Effector memory CD8-positive, alpha-beta T cell (primary cell): ENCODE measurements at places on chromosomes 4 and X.

- no peaks in the 10 kb centered on the region for H3K27me3 ChIP-seq
- DNase-seq, result no peak
- peaks cover 4% of the 10 kb centered on the region for H3K36me3 ChIP-seq
- no peaks in the 10 kb centered on the region for H3K4me1 ChIP-seq
Observed at GRCh38 chrX:122739770-122740169, 444.3 kb upstream of the GRIA3 start.

DNA sequence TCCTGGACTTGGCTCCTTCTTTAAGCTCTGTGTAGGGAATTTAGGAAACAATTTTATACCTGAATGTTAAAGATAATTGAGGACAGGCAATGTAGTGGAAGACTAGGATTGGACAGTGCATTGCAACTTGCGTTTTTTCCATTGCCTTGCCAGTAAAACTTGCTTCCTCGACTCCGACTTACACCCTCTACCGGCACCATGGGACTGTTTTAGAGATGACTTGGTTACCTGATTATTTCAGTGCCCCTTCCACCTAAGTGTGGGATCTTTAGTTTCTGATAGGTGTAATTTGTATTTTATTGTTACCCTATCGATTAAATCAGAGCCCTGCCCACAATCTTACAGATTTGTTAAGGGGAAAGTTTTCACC lies 1.2 kb downstream of the PRPS1 start:
- H3K27me3 ChIP-seq, result no peaks in the 10 kb centered on the region
- peaks cover 9% of the 10 kb centered on the region for H3K36me3 ChIP-seq
- H3K4me1 ChIP-seq, result peaks cover 4% of the 10 kb centered on the region
- DNase-seq, result no peak

DNA sequence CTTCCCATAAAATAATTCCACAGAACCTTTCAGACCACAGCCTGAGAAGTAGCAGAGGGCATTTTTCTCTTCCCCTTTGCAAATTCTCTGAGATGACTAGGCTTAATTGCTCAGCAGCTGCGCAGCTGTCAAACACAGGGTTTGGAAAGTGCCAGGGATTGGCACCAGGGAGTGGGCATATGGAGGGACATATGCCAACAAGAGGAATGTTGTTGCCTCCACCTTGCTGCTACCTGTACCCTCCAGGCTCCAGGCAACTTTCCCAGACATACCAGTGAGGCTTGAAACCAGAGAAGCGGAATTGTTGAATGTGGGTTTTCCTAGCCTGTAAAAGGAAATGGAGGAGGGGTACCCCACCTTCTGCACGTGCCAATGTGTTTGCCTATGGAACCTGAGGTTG lies 256.2 kb upstream of the GPR101 start:
- no peaks in the 10 kb centered on the region for H3K4me1 ChIP-seq
- H3K27ac ChIP-seq, result no peak overlapping the region
- DNase-seq, result no peak
- peaks cover 8% of the 10 kb centered on the region for H3K27me3 ChIP-seq
- H3K36me3 ChIP-seq, result no peaks in the 10 kb centered on the region

DNA sequence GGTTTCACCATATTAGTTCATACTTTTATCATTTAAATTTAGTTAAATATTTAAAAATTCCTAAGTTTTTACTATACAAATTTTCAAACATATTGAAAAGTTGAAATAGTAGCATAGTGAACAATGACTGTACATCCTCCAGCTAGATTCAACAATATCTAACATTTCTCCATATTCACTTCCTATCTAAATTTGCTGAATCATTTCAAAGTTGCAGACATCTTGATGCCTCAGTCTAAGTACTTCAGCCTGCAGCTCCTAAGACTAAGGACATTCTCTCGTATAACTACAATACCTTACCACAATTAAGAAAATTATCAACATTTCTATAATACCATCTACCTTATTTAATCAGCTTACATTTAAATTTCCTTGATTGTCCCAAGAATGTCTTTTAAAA lies 132.7 kb downstream of the TMEM164 start:
- no peaks in the 10 kb centered on the region for H3K4me1 ChIP-seq
- DNase-seq, result no peak
- peaks cover 5% of the 10 kb centered on the region for H3K36me3 ChIP-seq
- H3K27me3 ChIP-seq, result no peaks in the 10 kb centered on the region
- H3K4me3 ChIP-seq, result no peak overlapping the region
- H3K27ac ChIP-seq, result no peak overlapping the region
